ENCODE measurements at places on chromosomes 13 and 19.

DNA sequence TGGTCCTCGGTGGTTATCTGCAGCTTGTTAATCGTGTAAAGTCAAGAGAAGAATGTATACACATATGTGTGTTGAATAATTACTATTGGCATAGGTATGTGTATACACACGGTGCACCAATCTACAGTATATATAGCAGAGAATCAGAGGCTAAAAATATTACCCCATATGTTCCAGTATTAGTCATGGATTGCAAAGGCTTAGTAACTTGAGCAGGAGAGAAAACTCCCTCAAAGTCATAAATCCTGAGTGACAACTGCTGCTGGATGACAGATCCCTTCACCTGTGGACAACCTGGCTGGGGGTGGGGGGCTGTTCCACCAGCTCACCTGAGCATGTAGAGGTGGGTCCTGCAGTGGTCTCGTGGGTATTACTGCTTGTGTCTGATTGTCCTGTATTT is 185.0 kb downstream of the ZNF536 start:
- no peak for DNase-seq

DNA sequence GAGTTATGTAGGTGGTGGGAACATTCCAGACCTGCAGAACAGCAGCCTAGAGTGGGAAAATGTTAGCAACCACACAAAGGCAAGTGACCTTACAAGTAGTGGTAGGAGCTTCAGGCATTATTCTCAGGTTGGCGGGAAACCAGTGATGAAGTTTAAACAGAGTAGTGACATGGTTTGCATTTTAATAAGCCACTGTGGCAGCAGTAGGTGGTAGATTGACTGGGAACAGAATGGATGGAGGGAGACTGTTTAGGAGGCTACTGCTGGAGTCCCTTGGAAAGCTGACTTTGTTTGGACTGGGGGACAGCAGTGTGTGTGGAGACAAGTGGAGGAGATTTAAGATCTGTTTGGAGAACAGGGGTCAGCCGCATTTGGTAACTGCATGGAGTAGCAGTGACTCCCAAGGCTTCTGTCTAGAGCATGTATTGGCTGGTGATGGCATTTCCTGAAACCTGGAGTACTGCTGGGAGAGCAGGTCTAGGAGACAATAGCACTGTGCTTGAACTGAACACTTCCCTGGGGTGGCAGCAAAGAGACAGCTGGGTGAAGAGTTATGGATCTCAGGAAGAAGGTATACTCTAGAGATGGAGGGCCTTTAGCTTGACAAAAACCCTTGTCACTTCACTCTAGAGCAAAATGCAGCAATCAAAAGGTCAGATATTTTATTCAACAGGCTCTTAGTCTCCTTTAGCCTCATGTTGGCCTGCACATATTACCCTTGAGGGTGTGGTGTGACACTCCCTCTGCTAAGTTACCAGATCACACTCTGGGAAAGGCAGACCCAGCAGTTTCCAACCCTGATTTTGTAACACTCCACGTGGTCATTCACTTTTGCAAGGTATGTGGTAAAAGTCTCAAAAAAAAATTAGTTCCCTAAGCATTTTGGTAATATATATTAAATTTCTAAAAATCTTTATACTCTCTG is 70.3 kb downstream of the DHRS12 start:
- DNase-seq = no peak

GRCh38 chr13:38941353-38941945 is 49.2 kb downstream of the STOML3 start:
- no peak for DNase-seq

GRCh38 chr13:25347151-25347550 is 24.6 kb upstream of the ATP8A2 start:
- no peak for DNase-seq

DNA sequence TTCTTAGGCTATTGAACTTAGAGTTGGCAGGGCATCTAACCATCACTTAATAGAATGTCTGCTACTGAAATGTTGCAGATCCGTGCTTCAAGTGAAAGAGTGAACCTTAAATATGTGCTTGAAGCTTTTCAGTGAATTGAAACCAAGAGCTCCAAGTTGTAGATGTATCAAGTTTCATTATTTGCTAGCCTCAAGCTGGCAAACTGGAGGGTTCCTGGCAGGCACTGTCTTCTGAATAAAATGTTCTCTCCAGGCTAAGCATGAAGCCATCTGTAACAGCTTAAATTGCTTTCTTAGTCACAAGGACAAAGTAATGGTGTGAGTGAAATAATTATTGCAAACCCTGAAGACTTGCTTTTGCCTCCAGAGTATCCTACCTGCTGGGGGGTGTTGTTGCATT is 415.0 kb upstream of the SPRY2 start:
- DNase-seq = no peak

DNA sequence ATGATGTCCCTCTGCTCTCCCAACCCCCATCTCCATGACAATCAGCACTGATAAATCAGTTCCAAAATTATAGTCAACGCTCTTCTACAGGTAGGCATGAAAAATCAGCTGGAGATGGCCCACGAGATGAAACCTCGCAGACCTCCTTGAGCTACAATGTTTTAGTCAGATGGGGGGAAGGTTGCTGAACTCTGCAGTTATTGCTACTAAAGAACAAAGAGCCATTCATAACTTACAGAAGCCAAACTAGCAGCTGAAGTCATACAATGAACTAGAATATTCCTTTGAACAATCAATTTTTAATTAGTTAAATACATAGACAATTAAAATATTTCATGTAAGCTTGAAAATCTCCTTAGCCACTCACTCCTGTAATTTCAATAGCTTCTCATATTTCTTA is 179.2 kb downstream of the NHLRC3 start:
- DNase-seq = no peak

GRCh38 chr13:98377635-98378378 is 199.1 kb downstream of the STK24 start:
- no peak for DNase-seq

DNA sequence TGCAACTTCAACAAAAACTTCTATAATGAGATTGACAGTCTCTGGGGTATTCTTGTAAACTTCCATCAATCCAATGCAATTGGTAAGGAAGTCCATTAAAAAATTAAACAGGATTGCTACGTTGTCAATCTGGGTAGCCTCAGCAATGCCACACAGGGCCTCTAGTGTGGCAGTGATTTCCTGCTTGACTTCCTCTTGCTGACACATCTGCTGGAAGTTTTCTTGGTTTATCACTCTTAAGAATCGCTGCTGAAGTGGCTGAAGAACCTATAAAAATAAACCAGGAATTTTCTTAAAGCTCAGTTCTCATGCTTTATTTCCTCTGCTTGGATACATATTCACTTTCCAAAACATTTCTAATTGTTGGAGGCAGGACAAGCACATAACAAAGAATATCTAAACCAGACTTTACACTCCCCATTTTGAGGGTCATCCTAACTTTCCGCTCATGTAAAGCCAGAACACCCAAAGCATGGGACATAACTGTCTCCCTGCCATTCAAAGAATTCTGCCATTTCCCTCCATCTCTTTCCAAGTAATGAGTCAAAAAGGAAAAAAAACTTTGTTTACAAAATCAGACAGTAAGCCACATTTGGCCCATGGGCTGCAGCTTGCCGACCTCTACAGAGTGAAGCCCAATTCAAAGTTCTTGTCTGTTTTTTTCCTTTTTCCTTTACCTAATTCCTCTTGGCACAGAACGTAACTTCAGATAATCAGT is 23.2 kb upstream of the EEF1AKMT1 start:
- DNase-seq = no peak

DNA sequence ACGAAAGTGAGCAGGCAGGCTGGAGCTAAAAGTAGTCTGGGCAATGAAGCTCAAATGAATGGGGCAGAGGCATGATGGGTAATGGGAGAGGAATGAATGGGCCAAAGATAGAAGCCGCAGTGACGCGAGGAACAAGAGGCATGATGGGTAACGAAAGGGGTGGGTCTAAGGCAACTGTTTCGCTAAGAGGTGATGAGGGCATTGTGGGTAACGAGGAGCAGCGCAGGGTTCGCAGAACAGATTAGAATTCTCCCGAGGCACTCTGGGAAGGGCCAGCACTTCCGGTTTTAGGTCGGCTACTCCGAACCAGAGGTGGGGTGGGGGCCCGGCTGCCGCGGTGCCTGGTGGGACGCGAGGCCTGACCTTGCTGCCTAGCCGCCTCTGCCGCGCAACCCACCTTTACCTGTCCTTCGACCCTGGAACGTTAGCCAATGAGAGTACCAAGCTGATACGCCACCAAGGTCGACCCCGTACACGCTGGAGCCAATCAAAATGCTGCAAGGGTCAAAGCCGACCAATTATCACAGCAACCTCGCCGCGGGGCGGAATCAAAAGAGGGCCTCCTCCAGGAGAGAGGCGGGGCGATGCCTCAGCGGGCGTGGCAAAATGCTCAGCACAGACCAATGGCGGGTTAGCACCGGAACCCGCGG is 563 bp upstream of the TOMM40 start:
- DNase-seq = no peak

DNA sequence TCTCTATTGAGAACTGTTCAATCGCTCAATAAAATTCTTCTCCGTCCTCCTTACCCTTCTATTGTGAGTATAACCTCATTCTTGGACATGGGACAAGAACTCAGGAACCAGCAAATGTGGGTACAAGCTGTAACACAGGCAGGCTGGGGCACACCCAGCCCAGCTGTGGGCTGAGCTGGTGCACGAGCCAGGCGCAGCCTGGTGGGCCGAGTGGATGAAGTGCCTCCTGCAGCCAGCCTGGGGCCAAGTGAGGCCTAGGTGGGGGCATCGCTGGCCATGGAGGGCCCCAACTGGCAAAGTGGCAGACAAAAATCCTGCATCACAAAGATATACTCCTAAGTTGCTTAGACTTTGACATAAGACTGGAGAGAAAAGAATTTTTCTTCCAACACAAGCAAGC is 57.9 kb upstream of the DIAPH3 start:
- DNase-seq = no peak

DNA sequence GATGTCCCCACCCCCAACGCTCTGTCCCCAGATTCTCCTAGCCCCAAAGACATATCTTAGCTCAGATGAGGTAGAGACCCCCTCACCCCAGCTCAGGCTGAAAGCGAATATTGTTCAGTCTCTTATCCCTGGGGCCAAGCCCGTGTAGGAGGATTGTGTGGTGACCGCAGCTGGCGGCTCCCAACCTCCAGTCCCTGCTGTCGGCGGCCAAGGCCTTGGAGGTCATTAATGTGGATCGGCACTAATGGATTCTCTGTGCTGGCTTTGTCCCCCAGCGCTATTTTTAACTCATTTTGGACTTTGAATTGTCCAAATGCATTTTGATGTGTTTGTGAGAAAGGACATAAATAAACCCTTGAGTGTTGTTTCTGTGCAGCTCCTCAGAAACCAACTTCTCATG is 124.2 kb downstream of the UQCRFS1 start:
- DNase-seq = no peak

DNA sequence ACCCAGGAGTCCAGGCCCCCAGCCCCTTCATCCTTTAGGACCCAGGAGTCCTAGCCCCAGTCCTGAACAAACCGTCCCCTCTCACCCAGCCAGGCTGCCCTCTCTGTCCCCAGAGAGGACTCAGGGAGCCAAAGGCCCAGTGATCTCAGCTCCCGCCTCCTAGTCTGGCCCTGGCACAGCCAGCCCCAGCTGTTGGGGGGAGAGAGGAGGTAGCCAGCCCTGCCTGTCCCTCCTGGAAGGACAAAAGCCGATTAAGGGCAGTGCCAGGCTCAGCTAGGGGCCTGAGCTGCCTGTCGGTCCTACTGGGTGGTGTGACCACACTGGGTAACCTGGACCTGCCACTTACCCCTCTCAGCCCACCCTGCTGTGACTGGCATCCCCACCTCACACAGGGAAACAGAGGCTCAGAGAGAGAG is 14.5 kb downstream of the LIPE start:
- DNase-seq = no peak

- DNase-seq = no peak
Observed at GRCh38 chr13:42373048-42373812, 101.3 kb downstream of the AKAP11 start.

DNA sequence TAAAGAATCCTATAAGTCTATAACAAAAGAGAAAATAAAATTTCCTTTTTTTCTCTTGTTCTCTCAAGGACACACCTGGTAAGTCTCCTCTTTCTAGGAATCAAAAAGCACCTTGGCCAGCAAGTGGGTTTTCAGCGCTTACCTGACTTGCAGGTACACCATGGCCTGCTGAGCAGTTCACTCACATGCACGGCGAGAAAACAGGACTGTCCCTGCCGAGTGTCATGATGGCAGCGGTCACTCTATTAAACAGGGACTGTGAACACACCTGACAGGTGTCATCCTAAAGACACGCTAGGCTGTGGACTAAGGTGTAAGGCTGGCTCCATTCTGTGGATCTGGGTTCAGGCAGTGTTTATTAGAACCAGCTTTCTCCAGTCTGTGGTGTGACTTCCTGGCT is 170.2 kb downstream of the TEX29 start:
- DNase-seq = no peak

DNA sequence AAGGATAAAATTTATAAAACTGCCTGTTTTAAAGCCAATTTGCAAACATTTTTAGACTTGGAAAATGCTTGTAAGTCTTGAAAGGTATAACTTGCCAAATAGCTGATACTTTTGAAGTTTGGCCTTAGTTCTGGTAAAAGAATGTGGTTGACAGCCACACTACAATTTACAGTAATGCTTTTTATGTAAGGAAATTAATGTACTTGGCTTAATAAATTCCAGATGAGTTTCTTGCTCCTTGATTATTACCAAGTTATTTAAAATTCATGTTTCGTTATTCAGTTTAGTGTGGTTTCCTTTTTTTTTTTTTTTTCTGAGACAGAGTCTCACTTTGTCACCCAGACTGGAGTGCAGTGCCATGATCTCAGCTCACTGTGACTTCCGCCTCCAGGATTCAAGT is 14.9 kb downstream of the LMO7 start:
- no peak for DNase-seq

- no peak for DNase-seq
Observed at GRCh38 chr13:71864986-71865873, 1.8 kb downstream of the DACH1 start.

GRCh38 chr13:104869501-104869900 is 1666.0 kb downstream of the EFNB2 start:
- no peak for DNase-seq

- DNase-seq = no peak
Observed at GRCh38 chr13:21032656-21033055, 28.7 kb downstream of the LATS2 start.

DNA sequence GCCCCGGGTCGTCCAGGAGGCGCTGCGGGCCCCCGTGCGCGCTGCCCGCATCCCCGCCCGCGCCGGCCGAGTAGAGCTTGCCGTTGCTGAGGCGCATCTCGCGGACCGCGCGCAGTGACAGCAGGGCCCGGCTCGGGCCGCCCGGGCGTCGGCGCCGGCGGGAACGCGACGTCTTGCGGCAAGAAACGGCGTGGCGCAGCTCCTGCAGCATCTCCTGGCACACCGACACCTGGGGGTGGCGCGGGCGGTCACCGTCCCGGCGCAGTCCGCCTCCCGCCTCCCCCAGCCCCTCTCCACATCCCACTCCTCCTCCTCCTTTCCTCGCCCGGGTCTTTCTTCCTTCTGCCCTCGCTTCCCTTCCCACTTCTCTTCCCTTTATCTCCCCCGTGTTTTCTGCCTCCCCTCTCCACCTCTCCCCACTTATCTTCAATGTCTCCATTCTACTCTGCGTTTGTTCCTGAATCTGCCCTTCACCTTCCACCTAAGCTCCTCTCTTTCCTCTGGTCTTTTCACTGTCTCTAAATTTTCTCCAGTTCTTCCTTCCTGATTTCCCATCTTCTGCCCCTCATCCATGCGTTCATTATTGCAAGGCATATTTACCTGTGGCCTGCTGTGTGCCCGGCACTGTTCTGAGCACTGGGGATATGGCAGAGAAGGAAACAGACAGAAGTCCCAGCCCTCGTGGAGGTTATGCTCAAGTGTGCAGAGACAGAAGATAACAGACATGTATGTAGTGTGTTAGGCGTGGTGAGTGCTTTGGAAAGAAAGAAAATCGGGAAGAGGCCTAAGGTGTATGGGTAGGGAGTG is 5.2 kb upstream of the ATP1A3 start:
- peak; percentile 25 for DNase-seq
